ENCODE measurements at places on chromosomes 7 and 10. TPM values are rescaled to one million over a fixed set of nuclear protein-coding genes. Genes with fewer than 3 reads are reported as not detected.

Gene CCL24
- not detected for total RNA-seq

Gene GNGT1
- not detected for total RNA-seq

Gene SLC18A3
- total RNA-seq = not detected

Gene INA
- total RNA-seq = not detected

Gene HTR7
- not detected for total RNA-seq

Gene NSUN5
- 57.3 TPM for total RNA-seq

Gene BMPER
- not detected for total RNA-seq

Gene SPDYE2
- total RNA-seq = not detected

Gene MCM10
- 30.7 TPM for total RNA-seq

DNA sequence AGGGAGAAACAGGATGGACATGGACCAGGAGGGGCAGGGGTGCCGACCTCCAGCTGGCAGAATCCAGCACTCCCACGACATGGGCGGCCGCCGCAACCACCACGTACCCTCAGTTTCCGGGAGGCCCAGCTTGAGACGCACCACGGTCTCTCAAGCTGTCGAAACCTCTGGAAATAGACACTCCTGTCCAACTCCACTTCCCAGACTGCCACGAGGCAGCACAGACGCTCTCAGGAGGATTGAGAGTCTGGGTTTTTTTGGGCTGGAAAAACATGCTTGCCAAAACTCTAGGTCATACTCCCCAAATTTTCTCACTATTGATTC, 37.9 kb upstream of the PDGFA start:
- H3K4me1 ChIP-seq = no peaks in the 10 kb centered on the region
- DNase-seq = no peak
- no peak overlapping the region for H3K27ac ChIP-seq

DNA sequence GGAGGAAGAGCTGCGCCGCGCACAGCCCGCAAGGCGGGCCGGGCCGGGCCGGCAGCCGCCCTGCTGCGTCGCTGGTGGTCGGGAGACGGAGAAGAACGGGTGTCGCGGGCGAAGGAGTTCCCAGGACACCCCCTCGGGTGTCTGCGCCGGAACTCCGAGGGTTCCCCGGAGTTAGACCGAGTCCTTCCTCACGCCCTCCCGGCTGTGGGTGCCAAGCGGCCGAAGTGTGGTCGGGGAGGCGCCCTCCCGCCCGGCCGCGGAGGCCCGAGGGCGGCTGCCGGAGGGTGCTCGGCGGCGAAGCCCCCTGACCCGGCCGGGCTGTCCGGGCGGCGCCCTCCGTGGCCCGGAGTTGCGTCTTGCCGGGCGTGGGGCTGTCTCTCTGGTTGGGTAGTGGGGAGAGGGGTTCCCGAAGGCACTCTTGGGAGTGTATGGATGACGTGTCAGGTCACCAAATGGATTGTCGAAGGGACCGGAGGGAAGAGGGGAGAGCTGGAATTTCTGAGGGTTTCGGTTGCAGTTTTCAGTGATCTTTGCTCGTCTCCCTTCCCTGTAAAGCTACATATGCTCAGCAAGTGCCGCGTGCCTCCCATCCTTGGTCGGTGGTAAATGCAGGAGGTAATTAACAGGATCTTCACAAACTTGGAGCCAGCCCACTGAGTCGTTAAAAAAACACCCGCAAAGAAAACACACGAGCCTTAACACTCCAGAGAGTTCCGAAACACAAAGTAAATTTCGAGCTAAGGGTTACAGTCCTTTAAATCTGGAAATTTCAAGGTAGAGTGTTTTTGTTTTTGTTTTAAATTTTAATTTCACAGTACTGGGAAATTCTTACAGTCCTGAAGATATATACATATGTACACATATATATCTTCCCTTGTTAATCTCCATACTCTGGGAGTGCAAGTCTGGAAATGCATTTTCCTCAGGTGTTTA, 871 bp downstream of the ST7 start:
- peaks cover 22% of the 10 kb centered on the region for H3K4me1 ChIP-seq
- peak overlapping the region; percentile 98 for H3K27ac ChIP-seq
- DNase-seq = no peak
- no peaks in the 10 kb centered on the region for H3K27me3 ChIP-seq
- no peaks in the 10 kb centered on the region for H3K36me3 ChIP-seq

GRCh38 chr7:153433223-153433622, 619.0 kb upstream of the DPP6 start:
- no peaks in the 10 kb centered on the region for H3K4me1 ChIP-seq
- H3K27me3 ChIP-seq = no peaks in the 10 kb centered on the region
- DNase-seq = no peak
- no peaks in the 10 kb centered on the region for H3K36me3 ChIP-seq

DNA sequence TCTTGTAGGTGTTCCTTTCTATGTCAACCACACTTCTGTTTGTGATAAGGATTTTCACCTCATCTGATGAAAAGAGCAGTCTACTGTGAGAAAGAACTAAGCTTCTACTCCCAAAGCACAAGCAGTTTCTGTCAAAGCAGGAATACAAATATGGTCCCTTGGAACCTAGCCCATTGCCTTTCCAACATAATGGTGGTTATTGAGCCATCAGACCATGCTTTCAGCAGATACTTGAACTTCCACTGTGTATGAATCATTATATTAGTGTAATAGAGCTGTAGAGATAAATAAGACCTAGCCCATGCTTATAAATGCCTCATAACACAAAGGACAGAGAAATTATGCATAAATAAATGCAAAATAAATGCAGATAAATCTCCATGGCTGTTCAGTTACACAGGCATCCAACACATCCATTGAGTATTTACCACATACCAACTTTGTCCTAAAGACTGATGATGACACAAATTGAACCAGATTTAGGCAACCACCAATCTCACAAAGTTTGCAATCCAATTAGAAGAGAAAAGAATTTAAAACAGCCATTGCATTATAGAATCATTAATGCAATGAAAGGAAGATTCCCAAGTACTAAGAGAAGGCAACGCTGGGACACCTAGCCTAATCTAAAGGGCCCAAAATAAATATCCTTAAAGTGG, 729.4 kb upstream of the C7orf33 start:
- no peaks in the 10 kb centered on the region for H3K4me1 ChIP-seq
- no peak for DNase-seq
- no peak overlapping the region for H3K4me3 ChIP-seq

DNA sequence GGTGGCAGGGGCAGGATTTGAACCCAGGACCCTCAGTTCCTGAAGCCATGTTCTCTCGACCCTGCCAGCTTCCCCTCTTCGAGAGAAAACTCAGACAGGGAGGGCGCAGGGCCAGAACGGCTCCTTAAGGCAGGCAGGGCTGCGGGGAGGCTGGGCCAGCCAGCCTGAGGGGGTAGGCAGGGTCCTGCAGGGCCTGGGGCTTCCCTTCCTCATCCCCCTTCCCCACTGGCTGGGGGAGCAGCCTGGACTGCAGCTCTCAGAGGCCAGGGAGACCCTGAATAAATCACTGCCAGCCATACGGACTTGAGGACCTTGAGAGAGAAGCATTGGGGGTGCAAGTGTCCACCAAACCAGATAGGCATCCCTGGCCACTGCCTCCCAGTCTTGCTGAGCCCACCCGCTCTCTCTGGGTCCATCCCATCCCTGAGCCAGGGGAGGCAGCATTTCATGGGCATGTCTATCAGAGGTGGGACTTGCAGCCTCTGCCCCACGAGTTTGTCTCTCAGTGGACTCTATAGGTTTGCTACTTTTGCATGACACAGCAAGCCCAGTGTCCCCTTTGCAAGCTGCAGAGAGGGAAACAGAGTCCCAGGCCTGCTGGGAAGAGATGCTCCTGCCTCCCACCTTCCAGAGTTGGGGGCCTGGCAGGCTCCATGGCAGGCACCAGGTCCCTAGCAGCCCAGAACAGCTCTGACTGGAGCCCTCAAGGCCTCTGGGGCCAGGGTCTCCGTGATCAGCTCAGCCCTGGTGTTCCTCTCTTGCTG, 70.9 kb downstream of the MYL10 start:
- H3K27me3 ChIP-seq = no peaks in the 10 kb centered on the region
- H3K4me1 ChIP-seq = no peaks in the 10 kb centered on the region
- H3K4me3 ChIP-seq = no peak overlapping the region
- no peak for DNase-seq

DNA sequence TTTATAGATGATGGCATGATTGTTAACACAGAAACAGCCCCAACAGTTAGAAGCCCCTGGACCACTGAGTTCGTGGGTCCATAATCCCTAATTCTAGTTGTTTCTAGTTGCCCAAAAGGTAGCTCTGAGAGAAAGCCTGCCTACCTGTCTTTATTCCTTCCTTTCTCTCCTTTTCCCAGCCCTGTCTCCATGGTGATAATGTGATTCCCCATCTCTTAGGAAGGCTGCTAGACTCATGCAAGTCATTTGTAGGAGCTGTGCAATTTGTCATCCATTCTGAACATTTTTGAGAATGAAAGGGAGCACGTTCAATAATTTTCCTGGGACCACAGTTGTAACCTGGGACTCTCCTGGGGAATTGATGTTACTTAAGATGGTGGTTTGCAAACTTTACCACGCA, 183.4 kb downstream of the EMX2 start:
- no peak for DNase-seq
- H3K36me3 ChIP-seq = no peaks in the 10 kb centered on the region
- peaks cover 5% of the 10 kb centered on the region for H3K27me3 ChIP-seq
- H3K27ac ChIP-seq = no peak overlapping the region
- no peaks in the 10 kb centered on the region for H3K4me1 ChIP-seq

DNA sequence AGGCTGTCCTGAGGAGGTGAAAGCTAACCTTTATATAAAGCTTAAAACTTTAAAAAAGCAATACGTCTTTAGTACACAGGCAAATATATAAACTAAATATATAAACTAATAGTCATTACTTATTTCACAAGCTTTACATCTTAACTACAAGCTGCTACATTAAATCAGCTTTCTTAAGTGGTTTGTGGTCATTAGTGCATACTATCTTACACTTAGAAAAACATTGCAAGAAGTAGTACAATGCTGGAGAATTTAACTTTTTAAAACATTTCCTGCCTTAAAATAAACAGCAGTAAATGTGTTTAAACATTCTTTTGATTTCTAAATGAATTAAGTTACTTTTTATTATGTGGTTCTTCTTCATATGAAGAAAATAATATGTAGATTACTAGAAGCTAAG, 36.3 kb downstream of the MET start:
- no peaks in the 10 kb centered on the region for H3K4me1 ChIP-seq
- DNase-seq = no peak

DNA sequence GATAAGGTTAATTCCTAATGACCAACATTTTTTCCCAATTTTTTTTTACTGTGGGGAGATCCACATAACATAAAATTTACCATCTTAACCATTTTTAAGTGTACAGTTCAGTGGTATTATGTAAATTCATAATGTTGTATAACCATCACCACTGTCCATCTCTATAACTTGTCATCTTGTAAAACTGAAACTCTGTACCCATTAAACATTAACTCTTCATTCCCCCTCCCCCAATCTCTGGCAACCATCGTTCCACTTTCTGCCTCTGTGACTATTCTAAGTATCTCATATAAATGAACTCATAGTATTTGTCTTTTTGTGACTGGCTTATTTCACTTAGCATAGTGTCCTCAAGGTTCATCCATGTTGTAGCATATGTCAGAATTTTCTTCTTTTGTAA, 46.0 kb upstream of the HPS1 start:
- H3K36me3 ChIP-seq = no peaks in the 10 kb centered on the region
- DNase-seq = no peak
- H3K4me1 ChIP-seq = no peaks in the 10 kb centered on the region
- H3K27ac ChIP-seq = no peak overlapping the region
- H3K27me3 ChIP-seq = no peaks in the 10 kb centered on the region
- H3K4me3 ChIP-seq = no peak overlapping the region

DNA sequence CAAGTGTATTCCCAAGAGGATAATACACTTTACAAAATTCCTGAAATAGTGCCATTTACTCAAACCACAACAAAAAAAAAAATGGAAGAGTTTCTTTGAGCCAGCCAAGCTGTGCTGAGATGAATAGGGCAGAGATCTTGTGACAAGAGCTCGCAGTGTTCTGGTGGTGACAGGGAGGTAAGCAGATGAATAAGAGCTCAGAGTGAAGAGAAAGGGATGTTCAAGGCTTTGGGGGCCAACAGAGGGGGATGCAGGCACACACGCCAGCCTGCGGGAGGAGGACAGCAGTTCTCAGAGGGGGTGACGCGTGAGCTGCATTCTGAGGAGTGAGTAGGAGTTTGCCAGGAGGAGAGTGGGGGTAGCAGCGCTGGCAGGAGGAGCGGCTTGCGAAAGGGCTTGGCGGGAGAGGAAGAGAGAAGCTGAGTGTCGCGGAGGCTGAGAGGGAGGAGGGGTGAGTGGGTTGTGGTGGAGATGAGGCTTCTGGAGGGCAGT, 194.4 kb upstream of the IMMP2L start:
- H3K27ac ChIP-seq = no peak overlapping the region
- H3K36me3 ChIP-seq = no peaks in the 10 kb centered on the region
- no peak overlapping the region for H3K4me3 ChIP-seq
- no peak for DNase-seq

DNA sequence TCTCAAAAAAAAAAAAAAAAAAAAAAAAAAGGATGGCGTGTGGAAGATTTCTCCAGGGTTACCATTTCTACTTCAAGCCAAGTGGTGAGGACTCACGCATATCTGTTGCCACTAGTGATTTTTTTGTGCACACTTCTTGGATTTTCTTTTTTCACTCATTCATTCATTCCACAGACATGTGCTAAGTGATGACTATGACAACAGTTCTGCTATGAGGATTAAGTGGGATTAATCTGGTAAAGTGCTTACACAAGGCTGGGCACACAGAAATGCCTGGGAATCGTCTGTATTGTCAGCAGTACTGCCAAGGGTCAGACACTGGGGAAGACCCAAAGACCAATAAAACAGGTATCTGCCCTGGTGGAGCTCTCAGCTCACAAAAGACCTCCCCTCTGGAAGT, 6.3 kb upstream of the OPN1SW start:
- no peaks in the 10 kb centered on the region for H3K4me1 ChIP-seq
- H3K4me3 ChIP-seq = no peak overlapping the region

DNA sequence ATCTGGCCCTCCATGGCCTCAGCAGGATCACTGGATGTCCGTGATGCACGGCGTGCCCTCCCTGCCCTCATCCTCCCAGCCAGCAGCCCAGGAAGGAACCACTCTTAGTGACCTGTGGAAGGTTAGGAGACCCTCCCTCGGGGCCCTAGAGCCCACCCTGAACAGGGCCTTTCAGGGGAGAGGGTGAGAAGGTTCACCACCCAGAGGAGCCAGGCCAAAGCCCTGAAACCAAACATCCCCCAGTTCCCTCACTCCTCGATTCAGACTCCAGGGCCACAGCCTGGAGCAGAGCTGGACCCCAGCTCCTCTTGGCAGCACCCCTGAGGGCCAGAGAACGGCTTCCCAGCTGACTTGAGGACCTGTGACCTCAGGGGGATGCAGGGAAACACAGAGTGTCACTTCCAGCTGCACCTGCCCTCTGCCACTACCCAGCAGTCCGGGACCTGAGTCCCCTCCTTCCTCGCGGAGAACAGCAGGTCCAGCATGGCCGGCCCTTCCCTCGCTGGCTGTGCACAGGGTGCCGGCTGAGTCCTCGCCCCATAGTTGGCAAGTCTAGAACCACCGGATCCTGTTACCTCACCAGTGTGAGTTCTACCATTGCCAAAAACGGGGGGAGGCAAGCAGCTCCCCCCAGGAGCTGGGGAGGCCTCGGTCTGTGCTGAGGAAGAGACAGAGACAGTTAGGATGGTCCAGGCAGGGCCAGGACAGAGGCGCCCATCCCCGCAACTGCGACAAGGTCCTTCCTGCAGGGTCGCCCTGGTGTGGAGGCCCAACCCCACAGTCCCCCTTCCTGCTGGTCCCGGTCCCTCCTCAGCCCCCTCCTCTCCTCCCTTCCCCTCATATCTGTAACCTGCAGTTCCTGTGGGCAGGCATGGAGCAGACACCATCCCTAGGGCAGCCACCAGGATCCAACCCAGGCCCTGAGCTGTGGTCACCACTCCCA, 158.6 kb downstream of the NRF1 start:
- no peaks in the 10 kb centered on the region for H3K4me1 ChIP-seq
- no peak for DNase-seq
- no peaks in the 10 kb centered on the region for H3K27me3 ChIP-seq
- no peaks in the 10 kb centered on the region for H3K36me3 ChIP-seq
- H3K4me3 ChIP-seq = no peak overlapping the region

Data from GM12878 (cell line).